ENCODE measurements at places on chromosomes 12 and 14.

- no peak for DNase-seq
These were observed 36.2 kb downstream of the VDR start for GRCh38 chr12:47868552-47869031.

DNA sequence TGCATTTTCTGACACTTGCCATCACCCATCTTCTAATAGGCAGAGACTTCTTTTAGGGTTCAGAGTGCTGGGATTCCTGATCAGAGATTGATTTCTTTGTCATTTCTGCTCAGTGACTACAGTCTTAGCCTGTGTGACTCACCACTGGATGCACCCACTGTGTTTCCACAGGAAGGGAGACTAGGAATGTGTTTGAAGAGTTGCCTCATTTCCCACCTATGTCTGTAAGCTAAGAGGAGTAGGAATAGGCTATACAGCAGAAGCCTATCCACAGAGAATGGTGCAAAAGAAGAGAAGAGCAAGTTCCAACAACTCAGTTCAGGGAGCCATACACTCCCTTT lies 60.2 kb upstream of the ACTN1 start:
- no peak for DNase-seq

DNA sequence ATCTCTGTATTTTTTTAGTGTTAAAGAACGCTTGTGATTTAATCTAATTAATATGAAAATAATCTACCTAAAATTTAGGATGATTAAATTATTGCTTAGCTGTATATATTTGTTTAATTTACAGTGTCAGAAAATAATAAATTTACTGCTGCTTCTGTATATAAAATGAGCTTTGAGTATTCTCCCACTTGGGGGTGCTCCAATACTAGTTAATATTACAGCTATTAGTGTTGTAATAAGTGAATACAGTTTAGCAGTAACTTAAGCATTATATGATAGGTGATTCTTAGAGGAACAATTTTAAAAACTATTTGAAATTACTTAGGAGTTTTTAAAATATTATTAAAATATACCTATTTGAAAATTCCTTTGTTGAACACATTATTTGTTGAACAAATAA lies 62.2 kb downstream of the PAPOLA start:
- no peak for DNase-seq

- no peak for DNase-seq
These were observed 19.5 kb upstream of the NUBPL start for GRCh38 chr14:31541702-31542101.

- DNase-seq: no peak
These were observed 707 bp downstream of the G2E3 start for GRCh38 chr14:30559638-30560091.

DNA sequence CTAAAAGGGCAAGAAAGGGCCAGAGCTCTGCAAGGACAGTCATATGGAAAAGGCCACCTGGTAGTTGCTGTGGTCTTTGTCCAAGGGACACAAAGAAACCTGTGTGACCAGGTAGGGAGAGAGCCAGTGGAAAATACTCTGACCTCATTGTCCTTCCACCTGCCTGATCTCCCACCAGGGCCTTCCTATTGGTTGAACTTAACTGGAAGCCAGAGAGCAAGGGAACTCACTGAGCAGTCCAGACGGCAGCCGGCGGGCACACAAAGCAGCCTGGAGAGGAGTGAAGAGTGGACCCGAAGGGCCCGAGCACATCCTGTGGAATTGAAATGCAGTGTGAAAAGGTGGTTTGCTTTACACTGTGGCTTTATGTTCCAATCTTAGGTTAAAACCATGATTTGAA lies 120.7 kb downstream of the SLC25A21 start:
- DNase-seq: no peak

GRCh38 chr12:125463386-125463785 lies 398.2 kb downstream of the AACS start:
- no peak for DNase-seq

- DNase-seq: no peak
These were observed 12.1 kb downstream of the BHLHE41 start for GRCh38 chr12:26112703-26113147.

DNA sequence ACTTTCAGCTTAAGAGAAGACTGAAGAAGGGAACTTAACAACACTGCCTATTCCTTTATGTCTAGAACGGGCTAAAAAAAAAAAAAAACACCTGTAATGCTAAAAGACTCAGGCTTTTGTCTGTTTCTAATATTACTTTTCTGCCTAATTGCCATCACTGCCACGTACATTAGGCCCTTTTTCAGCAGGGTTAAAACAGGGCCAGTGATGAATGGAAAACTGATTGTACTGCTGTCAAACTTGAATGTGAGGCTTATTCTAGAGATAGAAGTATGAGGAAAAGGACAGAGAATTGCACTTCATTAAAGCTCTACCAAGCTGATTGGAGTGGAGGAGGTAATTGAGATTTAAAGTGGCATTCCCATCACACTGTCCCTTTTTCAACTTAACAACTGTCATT lies 535.8 kb downstream of the PRKD1 start:
- no peak for DNase-seq

- DNase-seq: no peak
These were observed 145.9 kb upstream of the SLCO1C1 start for GRCh38 chr12:20549108-20549719.

- no peak for DNase-seq
These were observed 2.1 kb downstream of the AKAP6 start for GRCh38 chr14:32331206-32331605.

GRCh38 chr14:22539831-22540230 lies 49.2 kb downstream of the DAD1 start:
- DNase-seq: no peak

DNA sequence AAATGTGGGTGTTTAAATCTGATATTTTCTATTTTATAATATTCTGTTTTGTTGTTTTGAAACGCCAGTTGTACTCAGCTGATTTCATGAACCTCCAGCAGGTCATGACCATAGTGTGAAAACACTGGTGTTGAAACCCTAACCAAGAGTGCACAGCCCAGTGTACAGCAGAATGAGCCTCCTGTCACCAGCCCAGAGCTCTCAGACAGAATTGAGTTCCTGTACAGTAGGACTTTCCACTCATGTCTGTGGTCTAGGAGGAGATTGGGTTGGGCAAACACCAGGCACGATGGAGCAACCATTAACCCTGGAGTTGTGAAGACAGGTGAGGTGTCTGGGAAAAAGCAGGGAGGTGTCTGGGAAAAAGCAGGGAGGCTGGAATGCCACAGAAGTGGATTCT lies 908.8 kb downstream of the VRK1 start:
- DNase-seq: no peak

- no peak for DNase-seq
These were observed 11.5 kb upstream of the LGMN start for GRCh38 chr14:92759679-92760523.

GRCh38 chr12:46201284-46201789 lies 67.5 kb downstream of the SLC38A1 start:
- no peak for DNase-seq

GRCh38 chr12:4107436-4107878 lies 166.1 kb upstream of the CCND2 start:
- DNase-seq: no peak

DNA sequence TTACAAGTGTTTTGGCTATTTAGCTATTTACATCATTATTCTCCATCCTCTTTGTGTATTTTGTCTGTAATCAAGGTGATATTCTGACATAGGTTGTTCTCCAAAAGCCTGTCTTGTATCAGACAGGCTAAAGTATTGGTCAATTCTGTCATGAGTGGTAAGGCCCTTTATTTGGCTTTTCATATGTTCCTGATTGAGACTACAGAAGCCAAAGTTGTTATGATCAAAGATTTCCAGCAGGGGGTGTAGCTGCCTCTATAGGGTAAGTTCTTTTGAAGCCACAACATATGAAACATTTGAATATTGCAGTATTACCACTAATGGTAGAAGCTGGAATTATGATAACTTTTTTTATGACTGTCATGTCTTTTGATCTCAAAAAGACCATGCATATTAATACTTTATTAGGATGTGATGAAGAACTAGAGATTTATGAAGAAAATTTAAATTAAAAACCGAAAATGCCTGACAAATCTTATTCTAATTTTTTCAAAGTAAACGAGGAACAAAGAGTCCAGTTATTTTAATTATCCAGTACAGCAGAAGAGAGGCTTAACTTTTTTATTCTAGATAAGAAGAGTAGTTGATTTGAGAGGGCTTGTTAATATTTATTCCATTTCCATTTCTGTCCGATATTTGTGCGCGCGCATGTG lies 3.4 kb upstream of the ARHGAP5 start:
- peak; percentile 78 for DNase-seq

- DNase-seq: no peak
These were observed 94.5 kb downstream of the OTOGL start for GRCh38 chr12:80193865-80194264.

GRCh38 chr14:74401504-74402241 lies 24.3 kb downstream of the SYNDIG1L start:
- no peak for DNase-seq

- no peak for DNase-seq
These were observed 10.8 kb upstream of the TCTN2 start for GRCh38 chr12:123659996-123660727.

- DNase-seq: no peak
These were observed 1054.7 kb downstream of the GALC start for GRCh38 chr14:86938320-86938719.

GRCh38 chr12:109656743-109657142 lies 56.9 kb upstream of the FAM222A start:
- no peak for DNase-seq

- no peak for DNase-seq
These were observed 1.3 kb upstream of the ARHGAP5 start for GRCh38 chr14:32075672-32076277.

- no peak for DNase-seq
These were observed 415.8 kb downstream of the TMTC2 start for GRCh38 chr12:83102499-83102898.

DNA sequence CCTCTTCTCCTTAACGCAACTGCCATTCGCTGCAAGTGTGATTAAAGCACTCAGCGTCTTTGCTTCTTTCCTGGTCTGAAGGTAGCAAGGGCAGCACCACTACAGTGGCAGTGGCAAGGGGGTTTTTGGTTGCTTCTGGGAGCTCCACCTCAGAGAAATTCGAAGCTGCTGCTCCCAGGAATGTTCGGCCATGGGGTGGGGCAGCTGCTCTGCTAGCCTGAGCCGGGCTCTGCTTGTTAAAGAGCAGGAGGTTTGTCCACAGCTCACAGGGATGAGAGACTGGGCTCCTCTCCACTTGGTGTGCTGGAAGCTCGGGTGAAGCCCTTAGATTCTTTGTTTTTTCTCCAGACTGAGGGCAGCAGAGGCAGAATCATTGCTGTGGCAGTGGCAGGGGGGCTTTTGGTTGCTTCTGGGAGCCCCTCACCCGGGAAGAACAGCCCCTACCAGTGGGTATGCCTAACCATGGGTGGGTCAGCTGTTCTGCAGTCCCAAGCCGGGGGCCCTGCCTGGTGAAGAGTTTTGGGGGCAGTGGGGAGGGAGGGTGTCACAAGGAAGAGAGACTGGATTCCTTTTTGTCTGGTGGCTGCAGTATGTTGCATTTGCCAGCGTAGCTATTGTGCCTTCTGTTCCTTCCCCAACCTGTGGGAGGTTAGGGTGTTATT lies 340.2 kb downstream of the AEBP2 start:
- no peak for DNase-seq

GRCh38 chr12:68166317-68166831 lies 6.8 kb upstream of the IFNG start:
- DNase-seq: no peak

- DNase-seq: no peak
These were observed 5.3 kb downstream of the SERPINA3 start for GRCh38 chr14:94617366-94617941.

DNA sequence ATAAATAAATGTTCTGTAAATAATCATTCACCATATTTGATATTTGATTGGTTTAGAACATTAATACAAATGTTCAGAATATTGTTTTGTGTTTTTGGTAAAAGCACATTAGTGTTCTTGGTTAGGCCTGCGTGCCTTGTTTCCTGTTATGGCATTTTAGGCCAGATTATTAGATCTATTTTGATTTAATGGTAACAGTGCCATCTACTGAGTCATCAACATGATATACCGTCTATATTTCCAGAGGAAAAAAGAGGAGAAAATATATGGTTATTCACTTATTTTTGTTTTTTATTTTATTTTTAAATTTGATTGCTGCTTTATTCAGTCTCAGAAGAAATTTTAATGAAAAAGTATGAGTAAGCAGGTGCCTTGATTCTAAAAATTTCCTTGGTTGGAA lies 60.3 kb downstream of the GPHN start:
- no peak for DNase-seq

DNA sequence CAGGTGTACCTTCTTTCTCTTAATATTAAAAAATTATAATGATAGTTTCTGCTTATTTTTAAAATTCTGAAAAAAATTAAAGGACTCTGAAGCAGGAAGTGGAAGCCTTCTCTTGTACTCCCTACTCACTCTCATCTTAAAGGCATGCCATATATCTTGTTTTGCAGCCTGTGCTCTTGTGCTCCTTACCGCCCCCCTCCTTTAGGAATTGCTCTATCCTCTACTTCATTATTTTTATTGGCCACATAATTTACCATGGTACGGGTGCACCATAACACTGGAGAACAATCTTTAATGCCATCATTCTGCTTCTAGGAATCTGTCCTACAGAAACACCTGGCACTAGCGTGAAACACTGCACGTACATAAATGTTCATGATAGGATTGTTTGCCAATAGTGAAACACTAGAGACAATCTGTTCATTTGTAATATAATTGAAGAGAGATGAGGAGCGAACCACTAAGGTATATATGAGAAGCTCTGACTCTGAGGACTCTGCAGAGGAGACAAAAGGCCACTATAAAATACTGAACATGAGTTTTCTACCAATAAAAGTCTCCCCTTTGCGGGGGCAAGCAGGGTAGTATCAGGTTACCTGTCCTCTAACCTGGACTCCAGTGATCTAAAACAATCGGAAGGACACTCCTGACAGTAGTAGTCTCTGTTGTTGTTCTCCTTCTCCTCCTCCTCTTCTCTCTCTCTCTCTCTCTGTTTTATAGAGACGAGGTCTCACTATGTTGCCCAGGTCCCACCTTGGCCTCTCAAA lies 6.3 kb upstream of the NYNRIN start:
- DNase-seq: no peak

GRCh38 chr14:48435221-48435620 lies 759.8 kb upstream of the MDGA2 start:
- DNase-seq: no peak

DNA sequence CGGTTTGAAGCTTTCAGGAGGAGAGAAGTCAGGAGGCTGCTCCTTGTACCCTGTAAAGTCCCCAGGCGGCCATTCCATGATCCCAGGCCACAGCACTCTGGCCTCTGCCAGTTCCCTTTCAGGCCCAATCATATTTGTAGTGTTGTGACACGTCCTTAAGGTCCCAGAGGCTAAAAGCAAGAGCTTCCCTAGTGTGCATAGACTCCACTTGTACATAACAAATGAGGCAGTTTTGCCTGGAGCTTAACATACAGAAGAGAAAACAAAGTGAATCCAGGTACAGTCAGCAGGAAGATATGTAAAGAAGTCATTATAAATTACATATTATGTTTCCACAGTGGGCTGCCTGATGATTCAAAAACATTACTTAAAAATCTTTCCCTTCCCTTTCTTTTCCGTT lies 81.1 kb upstream of the RPH3A start:
- no peak for DNase-seq

- no peak for DNase-seq
These were observed 475.8 kb downstream of the RGS6 start for GRCh38 chr14:72408020-72408419.

- no peak for DNase-seq
These were observed 19.8 kb upstream of the PGF start for GRCh38 chr14:74975059-74975810.
